ENCODE measurements at places on chromosomes 4 and X.

DNA sequence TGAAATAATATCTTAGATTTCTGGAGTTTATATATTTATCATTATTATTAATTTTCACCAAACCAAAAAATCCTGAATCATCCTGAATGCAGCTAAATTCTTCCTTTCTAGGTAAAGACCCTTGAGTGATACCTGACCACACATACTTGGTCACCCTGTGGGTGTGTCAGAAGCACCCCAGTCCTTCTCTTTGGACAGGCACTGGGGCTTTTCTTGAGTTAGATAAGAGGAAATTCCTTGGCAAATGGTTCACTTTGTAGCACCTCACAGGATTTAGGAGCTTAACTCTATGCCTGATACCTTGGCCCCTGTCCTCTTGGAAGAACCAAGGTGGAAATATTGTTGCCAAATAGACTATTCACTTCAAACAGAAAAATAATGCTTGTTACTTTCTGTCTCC lies 69.6 kb upstream of the PNPLA4 start:
- DNase-seq = no peak

DNA sequence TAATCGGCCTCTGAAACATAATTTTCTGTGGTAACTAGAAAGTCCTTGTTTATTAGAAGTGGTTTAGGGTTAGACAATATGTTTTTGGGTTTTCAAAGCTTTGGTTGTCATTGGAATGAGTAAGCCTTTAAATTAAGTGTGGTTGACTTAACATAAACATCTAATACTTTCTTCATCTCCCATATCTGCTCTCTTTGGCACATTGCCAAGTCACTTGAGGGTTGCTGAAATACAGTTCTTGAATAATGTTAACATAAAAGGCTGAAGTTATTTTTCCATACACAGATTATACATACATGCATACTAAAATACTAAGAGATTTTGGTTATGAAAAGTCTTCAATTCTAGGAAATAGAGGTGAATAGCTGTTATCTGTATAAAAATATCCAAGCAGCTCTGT lies 241.7 kb upstream of the BMP3 start:
- no peak for DNase-seq

- DNase-seq = no peak
Observed at GRCh38 chr4:8030121-8030781, 90.6 kb upstream of the AFAP1 start.

GRCh38 chrX:136674270-136674985 lies 26.5 kb downstream of the CD40LG start:
- DNase-seq = no peak

- DNase-seq = no peak
Observed at GRCh38 chr4:110610620-110610939, 12.3 kb downstream of the PITX2 start.

- DNase-seq = no peak
Observed at GRCh38 chr4:158003212-158003611, 169.6 kb downstream of the GASK1B start.
